ENCODE measurements at places on chromosomes 5 and 9. TPM values are rescaled to one million over a fixed set of nuclear protein-coding genes. Genes with fewer than 3 reads are reported as not detected.

ADAMTS2 gene
- total RNA-seq: 18.9 TPM

RAB3C gene
- total RNA-seq: 1.4 TPM

PCSK5 gene
- total RNA-seq: 78.9 TPM

KIAA0825 gene
- total RNA-seq: 3.3 TPM

ZNF608 gene
- 37.1 TPM for total RNA-seq

CDHR2 gene
- total RNA-seq: 65.7 TPM

DNA sequence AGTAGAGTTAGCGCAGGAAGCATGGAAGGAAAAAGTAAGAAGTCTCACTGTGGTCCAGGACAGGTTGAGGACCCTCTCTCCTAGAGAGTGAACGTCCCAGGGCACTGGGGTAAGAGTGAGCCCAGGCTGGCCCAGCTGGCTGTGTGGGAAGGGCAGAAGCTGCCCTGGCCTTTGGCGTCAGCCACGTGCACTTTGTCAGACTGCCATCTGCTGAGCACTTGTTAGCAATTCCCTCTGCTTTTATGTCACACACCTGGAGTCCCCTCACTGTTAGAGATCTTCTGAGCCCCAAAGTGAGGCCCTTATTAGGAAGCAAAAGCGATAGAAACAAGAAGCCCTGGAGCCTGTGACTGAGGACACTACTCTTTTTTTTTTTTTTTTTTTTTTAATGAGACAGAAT is 79.1 kb downstream of the UGCG start:
- peak; percentile 31 for DNase-seq

DNA sequence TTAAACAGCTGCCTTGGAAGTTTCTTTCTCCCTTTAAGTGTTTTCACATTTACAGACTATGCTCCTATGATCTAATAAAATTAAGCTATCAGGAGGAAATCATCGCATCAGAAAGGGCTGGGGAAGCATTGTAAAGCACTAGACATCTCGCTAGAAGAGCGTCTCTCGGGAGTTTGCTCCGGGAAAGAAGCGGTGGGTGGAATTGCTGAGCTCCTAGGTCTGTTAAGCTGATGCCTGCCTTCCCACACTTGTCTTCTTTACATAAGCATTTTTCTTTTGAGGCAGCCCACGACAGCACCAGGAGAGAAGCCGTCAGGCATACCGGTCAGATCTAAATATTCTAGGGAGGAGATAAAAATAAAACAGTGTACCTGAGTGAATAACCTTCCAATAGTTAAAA is 541.7 kb upstream of the TUSC1 start:
- DNase-seq: no peak

DNA sequence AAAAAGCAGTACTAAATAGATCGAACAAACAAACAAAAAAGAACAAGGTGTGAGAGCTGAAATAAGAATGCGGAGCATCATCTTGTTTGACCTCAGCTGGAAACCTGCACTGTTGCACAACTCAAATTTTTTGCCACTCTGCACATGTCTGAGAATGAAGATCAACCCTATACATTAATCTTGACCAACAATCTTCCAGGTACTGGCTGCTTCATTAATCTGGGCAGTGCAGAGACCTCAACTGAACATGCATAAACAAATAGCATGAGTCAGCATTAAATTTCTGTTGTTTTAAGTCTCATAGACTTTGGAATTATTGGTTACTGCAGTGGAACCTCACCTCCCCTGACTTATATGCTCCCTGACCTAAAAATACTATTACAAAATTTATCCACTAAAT is 114.6 kb upstream of the FTMT start:
- no peak for DNase-seq

DNA sequence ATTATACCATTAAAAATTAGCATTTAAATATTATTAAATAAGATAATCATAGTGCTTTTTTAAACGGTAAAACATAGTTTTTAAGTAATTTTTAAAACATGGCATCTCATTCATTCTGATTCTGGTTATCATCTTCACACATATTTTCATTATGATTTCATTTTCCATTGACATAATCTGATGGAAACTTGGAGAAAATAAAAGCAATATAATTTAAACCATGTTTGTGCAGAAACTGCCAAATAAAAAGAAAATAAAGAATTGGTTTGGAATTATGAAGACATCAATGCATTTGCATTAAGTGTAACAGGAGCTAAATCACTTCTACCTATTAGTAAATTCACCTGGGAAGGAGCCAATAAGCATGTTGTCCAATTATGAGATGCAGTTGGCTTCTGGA is 490.1 kb upstream of the CD180 start:
- no peak for DNase-seq

DNA sequence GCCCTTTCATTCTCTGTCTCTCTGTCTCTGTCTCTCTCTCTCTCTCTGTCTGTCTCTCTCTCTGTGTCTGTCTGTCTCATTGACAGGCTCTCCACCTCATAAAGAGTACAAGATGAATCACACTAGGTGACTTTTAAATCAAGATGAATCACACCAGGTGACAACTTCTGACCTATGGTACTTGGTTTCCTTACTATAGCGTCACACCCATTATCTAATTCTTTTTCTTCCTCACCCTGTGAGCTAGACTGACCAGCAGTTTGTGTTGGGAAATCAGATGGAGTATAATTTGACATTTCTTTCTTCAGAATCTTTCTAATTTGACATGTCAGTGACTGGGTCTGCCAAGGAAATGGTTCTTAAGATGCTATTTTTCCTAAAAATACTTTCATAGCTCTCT is 232.9 kb downstream of the ARRDC3 start:
- DNase-seq: no peak

DNA sequence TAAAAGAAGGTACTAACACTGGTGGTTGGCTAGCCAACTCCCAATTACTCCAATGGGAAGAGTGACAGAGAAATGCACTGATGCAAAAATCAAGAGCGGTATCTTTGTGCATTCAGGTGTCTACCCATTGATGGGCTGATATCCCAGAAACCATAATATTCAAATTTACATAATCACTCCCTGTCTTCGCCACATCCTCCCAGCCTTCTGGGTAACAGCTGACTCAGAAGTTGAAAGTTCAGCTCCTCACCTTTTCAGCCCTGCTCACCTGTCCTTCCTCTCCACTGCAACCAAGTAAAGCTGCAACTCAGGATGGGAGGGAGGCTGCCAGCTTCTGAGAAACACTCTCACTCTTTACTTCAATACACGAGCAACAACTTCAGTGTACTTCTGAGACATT is 6.9 kb downstream of the SUSD1 start:
- no peak for DNase-seq

DNA sequence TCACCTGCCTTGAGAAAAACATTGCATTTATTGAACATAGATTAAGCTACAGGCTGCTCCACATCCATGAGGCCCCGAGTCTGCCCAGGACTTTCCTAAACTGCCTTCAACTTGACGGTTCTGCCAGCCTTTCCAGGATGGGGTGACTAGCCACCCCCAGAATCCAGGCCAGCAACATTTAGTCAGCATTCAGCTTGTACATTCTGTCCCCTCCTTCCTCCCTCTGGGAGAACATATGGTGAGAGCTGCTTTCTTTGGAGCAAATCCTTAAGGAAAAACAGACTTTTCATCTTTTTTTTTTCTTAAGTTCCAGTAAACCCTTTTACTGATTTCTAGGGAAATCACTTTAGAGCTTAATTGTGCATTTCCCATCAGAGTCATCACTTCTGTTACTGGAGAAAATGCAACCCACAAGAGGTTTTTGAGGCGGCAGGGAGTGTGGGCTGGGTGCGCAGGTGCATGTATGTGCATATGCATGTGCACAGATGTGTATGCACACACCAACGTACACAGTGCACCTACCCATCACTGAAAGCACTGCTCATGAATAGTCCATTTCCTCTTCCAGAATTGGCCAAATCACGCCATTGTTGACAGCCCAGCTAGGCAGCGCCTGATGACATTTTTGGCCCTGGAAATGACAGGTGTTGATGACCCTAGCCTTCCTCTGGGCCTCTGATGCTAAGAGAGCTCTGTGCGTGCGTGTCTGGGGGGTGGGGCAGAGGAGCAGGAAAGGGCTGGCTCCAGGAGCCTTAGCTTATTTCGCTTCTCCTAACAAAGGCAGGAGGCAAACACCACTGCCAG is 145.6 kb downstream of the HSD17B3 start:
- no peak for DNase-seq

DNA sequence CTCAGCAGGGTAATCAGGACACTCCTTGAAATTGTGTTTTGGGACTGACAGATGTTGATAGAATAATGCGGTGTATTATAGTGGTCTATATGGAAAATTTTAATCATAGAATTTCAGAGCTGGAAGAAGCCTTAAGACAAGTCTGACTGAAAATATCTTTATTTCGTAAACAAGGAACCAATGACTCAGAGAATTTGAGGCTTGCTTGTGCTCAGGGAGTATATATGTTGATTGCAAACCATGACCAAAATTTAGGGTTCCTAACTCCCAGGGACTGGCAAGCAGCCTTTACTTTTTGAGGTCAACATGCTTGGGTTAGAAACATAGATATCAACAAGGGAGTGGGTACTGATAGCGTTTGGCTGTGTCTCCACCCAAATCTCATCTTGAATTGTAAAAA is 287.2 kb downstream of the CD180 start:
- DNase-seq: no peak

DNA sequence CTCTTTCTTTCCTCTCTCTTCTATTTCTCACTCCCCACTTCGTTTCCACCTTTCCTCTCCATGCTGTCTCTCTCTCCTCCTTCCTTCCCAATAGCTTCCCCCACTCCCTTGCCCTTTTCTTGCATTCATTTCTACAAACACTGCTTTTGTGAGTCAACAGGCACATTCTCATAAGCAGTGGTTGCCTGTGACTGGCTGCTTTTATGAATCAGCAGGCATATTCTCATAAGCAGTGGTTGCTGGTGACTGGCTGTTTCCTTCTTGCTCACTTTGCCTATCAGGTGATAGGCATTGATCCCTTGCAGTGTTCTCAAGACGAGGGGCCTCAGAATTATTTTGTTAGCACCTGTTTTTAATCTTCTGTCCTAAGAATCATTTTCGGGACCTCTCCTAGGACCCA is 116.1 kb upstream of the ACTBL2 start:
- no peak for DNase-seq

DNA sequence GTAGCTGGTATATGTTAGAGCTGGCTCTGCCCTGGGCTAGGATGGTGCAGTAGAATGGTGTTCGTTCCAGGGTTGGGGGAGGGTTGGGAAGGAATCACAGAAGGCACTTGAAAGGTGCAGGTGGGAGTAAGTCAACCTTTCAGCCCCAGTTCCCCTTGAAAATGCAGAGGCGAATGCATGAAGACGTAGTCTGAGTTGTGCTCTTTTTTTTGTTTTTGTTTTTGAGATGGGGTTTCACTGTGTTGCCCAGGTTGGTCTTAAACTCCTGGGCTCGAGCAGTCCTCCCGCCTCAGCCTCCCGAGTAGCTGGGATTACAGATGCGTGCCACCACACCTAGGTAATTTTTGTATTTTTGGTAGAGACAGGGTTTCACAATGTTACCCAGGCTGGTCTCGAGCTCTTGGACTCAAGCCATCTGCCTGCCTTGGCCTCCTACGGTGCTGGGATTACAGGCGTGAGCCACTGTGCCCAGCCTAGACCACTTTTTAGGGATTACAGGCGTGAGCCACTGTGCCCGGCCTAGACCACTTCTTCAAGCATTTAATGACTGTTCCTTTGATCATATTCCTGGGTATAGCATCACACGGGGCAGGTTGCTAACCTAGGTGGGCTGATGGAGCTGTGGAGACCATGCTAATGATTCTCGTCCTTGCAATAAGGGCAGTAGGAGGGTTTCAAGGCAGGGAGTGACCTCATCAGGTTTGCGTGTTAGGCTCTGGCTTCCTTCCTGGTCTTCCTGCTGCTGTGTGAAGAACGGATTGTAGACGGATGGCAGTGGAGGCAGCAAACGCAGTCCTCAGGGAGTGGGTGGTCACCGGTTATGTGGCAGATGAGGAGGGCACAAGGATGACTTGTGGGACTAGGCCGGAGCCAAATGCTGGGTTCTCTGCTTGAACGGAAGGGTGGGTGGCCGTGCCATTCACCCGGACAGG is 13.7 kb downstream of the EHMT1 start:
- DNase-seq: no peak

DNA sequence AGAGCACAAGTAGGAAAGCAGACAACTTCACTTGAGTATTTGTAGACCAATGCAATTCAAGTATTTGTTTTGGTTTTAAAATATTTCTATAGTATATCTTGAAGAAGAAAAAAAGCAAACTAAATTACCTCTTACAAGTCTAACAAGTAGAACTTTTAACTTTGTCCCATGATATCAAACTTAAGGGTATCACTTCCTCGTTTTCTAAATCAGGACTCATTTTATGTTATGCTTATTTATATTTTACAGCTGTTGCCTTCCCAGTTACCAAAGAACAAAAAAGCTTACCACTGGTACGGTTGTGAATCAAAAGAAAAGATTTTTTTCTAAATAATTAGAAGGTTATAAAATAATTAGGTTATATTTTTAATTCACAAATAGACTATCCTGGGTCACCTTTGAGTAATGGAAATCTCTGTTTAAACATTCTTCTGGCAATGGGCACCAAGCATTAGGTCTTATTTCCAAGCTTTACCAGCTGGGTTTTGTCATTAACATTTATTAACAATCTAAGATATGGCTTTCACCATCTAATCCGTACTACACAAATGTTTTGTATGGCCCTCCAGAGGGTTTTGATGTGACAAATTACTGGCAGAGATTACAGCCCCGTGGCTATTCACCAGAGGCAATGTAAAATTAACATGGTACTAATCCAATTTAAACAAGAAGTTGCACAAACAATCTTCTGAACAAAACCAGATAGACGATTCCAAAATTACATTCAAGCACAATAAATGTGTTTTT is 63.6 kb downstream of the CEP120 start:
- peak; percentile 17 for DNase-seq

DNA sequence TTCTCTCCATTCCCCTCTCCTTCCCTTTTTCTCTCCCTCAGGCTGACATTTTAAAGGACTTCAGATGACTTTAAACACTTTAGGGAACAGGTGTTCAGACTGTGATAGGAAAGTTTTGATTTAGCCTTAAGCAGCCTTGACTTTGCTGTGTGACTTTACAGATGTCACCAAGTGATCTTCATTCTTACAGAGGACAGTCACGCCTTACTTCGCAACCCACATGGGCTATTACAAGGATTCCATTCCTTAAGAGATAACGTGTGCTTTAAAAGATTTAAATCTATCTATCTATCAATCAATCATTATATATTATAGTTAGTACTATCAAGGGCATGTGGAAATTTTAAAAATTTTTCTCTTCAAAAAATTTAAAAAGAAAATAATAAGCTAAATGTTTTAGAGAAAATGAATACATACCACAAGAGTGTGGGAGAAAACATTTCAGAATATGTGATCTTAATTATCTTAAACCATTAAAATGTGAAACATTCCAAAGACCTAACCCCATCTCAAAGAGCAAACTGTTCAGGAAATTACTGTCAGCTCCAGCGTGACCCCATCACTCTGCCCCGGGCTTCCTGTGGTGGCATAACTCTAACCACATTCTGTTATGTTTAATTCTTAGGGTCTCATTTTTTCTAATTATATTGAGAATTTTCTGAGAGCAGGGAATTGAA is 530.5 kb downstream of the SEMA5A start:
- DNase-seq: no peak

- DNase-seq: no peak
Measured at GRCh38 chr9:91411096-91411771, 12.4 kb downstream of the NFIL3 start.

DNA sequence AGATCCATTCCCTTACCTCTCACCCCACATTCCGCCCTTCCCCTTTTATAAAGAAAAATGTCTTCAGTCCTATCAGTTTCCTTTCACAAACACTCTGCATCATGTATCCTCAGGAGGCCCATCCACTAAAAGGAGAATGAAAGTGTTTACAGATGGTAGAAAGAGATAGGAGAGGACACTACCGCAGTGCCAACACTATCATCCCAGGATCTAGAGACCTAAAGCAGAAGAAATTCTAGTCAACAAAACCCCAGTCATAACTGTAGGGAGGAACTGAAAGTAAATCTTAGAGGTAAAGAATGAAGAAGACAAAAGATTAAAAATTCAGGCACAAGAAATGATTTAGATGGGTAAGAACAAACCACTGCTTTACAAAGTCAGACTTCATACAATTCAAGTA is 114.1 kb downstream of the MLLT3 start:
- no peak for DNase-seq
